Stimulated activated CD8-positive, alpha-beta memory T cell treated with anti-CD3 and anti-CD28 coated beads, Interleukin-4, amount 100 ng/mL, for 4 hours (primary cell): ENCODE measurements at places on chromosomes 5 and 9.

- DNase-seq, result no peak
These were observed 4.0 kb upstream of the GADD45G start for GRCh38 chr9:89600831-89601230.

- no peak for DNase-seq
These were observed 603.7 kb downstream of the RAB3C start for GRCh38 chr5:59186623-59187022.

DNA sequence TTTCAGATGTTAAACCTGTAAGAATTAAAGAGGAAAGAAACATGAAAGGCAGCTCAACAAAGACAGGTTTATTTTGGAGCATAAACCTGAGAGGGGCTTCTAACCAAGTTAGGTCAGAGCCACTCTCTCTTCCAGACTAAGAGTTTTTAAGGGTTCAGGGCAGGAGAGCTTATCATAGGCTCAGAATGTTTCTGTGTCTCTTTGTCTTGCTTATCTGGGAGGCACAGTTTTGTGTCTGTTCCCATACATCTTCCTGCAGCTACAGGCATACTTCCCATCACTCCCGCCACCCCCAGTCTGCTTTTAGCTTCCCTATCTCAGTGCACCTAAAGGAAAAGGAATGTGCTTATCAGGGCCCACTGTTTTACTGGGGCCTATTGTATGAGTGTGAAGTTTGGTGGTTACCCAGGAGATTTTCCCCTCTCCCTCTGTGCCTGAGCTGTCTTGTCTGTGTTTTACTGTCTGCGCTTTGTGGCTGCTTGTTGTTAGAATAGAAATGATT is 21.9 kb downstream of the CD14 start:
- no peak for DNase-seq

DNA sequence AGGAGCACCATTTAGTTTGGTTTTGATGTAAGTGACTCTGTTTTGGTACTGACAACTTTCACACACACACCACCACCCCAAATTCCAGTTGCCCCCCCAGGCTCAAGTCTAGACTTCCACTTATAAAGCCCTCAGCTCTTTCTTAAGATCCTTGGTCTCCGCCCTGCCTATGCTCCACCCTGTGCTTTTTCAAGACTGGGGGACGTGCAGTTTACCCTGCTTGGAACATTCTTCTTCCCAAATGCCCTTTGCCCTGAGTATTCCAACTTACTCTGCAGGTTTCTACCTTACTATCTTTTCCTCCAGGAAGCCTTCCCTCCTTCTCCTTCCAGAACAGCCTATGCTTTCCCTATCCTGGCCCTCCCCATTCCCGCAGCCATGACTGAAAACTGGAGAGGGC is 1.5 kb upstream of the TRIM14 start:
- no peak for DNase-seq

GRCh38 chr5:41863871-41864486 is 6.2 kb downstream of the OXCT1 start:
- DNase-seq, result no peak

- no peak for DNase-seq
These were observed 266.3 kb downstream of the RAB3C start for GRCh38 chr5:58849223-58849622.

- no peak for DNase-seq
These were observed 154.7 kb downstream of the FAM114A2 start for GRCh38 chr5:153883854-153884611.

DNA sequence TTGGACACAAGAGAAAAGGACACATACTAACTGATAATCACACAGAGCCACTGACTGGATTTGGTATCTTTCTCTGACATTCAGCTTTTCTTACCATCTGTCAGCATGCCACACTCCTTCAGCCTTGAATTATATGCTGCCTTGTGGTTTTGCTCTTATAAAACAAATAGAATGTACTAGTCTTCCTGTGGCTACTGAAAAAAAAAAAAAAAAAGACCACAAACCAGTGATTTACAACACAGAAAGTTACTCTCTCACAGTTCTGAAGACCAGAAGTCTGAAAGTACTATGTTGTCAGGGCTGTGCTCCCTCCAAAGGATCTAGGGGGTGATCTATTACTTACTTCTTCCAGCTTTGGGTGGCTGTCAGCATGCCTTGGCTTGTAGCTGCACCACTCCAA is 82.3 kb downstream of the THBS4 start:
- DNase-seq, result no peak

GRCh38 chr5:74433896-74434829 is 206.4 kb downstream of the ENC1 start:
- no peak for DNase-seq

DNA sequence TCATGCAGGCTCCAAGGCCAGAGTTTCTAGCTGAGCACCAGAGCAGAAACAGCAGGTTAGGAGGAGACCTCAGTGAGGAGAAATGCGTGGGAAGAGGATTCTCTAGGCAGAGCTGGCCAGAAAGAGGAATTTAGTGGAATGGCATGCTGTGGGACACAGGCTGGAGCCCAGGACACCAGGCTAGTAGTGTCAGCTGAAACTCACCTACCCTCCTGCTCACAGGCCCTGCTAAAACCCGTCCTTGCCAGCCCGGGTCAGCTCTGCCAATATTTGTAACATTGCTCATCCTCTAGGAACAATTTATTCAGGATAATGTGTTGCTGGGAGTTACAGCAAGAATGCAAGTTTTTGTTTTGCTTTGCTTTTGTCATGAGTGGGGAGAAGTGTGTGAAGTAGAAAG is 40.2 kb upstream of the AGXT2 start:
- DNase-seq, result no peak

DNA sequence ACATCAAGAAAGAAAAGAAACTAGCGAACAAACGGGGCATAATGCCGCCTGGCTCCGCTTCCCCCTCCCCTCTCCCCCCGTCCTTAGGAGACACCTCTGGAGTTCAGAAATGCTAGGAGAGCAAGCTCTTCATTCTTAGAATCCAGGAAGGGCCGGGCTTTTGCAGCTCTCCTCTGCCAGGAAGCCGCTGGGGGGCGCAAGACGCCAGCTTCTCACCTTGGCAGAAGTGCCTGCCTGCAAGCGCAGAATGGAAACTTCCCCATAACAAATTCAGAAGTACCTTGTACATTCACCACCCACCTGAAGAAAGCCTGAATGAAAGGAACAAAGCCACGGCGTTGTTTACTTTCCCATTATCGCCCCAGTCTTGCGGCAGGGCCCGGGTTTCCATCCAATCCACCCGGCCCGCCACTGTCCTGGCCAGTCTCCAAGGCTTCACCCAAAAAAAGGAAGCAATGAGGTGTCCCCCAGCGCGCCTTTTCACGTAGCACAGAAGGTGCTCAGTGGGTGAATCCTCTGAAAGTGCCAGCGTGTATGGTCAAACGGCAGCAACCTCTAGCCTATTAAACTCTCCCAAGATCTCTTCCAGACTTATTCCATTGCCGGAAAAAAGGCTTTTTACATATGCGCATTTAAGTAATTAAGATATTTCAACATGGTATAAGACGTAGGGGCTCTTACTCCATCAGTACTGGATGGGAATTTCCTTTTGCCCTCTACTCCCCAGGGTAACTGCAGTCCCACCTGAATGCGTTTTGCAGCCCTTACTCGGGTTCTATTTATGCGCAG is 1.6 kb upstream of the GADD45G start:
- DNase-seq, result peak; percentile 67

DNA sequence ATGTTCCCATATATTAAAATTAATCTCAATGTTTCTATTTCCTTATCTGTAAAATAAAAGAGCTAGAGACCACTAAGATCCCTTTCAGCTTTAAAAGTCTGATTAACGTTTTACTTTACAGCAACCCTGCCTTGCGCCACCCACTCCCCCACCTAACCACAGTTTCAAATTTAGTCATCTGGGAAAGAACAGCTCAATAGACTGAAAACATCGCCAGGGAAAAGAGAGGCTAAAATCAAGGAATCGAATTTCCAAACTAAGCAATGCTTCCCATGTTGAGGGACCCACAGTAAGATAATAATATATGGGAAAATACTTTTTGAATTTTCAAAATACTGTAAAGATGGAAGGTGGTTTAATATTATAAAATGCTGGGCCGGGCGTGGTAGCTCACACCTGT is 6.6 kb downstream of the SAXO1 start:
- no peak for DNase-seq

DNA sequence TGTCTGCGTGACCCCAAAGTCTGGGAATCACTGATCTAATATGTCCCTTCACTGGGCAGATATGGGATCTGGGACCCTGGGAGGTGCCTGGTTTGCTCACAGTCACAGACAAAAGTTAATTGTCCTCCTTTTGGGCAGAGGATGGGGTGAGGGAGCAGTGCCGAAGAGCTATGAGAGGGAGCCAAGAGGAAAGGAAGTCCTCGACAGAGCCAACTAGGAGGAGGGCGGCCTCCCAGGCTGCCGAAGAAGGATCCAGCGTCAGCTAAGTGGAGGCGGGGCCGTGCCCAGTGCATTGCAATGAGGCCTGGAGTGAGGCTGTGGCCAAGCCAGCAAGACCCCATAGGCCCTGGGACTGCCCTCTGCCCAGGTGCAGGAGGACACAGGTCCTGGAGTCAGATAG is 11.4 kb downstream of the AIF1L start:
- no peak for DNase-seq

GRCh38 chr9:114484854-114485443 is 20.3 kb downstream of the WHRN start:
- DNase-seq, result peak; percentile 16

DNA sequence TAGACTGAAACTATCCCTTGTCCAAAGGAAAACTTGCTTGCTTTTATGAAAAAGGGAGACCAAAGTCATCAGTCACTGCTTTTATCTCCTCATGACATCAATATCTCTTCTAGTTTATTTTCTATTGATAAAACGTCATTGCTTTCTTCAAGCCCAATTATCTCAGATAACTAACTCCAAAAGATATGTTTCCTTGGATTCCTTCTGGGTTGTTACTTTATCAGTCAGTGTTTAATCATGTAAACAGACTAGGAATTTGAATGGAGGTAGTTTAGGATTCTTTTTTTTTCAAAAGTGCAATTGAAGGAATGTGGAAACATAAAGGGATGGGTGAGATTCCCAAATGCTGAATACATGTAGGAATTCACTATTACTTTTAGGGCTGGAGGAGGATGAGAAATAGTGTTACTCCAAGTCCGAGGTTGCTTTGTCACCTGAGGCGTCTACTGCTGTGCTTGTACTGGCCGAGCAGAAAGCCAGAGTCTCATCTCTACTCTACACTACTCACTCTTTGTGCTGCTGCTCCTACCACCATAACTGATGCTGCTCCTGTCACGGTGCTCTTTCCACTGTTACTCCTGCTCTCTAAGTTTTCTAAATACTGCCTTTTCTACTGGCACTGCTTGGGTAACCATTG is 1697.1 kb upstream of the NUDT12 start:
- DNase-seq, result no peak

DNA sequence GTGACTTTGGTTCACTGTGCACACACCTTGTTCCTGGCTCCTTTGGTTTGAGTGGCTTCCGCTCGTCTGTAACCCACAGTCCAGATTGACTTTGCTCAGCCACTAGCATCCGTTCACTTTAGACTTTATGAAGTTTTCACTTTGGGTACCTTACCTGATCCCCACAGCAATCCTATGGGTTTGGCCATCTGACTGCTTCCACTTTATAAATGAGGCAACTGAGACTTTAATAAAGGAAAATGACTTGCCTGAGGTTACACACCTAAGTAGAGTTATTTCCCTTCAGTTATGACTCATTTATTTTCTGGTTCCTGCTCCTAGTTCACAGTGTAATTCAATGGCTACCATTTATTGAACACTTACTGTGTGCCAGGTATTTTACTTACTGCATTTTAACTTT is 94.2 kb upstream of the SAP30L start:
- DNase-seq, result no peak

GRCh38 chr5:127922603-127923002 is 161.0 kb upstream of the SLC12A2 start:
- DNase-seq, result no peak

DNA sequence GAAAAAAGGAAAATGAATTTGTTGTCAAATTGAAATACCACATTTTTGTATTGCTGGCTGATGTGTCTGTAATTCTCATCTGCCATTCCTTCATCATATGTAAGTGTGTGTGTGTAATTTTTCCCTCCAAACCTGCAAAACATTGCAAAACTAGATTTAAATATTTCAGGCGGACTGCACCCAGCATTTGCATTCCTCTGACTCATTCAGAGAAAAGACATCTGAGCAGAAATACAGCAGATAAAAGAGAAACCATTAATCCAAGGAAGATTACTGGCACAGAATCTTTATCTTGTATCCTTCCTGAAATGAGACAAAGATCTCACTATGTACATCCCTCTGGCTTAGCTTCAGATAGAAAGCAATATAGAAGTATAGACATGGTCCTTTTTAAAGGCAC is 275.3 kb downstream of the TMEM38B start:
- DNase-seq, result no peak

GRCh38 chr9:79193001-79193400 is 378.8 kb upstream of the TLE4 start:
- no peak for DNase-seq

GRCh38 chr5:172493002-172493401 is 38.7 kb upstream of the SH3PXD2B start:
- DNase-seq, result no peak

GRCh38 chr5:10761933-10762775 is 1.1 kb upstream of the DAP start:
- DNase-seq, result no peak

DNA sequence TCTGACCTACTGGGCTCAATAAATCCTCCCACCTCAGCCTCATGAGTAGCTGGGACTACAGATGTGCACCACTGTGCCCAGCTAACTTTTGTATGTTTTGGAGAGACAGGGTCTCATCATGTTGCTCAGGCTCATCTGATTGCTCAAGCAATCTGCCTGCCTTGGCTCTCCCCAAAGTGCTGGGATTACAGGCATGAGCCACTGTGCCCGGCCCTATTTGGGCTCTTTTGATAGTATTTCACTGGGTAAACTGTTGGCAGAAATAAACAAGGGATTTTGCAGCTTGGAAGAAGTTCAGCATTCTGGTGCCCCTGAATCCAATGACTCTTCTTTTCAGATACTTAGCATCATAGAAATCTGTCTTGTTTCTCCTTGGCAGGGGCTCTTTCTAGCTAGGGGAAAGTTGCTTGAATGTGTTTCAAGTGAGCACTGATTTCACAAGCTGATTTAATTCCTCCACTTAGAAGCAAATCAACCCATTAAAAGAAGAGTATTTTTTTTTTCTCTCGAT is 146.8 kb downstream of the PAPPA start:
- no peak for DNase-seq

- DNase-seq, result no peak
These were observed 317.0 kb upstream of the RFX3 start for GRCh38 chr9:3842839-3843238.
